ENCODE measurements at places on chromosomes 2 and 18.

DNA sequence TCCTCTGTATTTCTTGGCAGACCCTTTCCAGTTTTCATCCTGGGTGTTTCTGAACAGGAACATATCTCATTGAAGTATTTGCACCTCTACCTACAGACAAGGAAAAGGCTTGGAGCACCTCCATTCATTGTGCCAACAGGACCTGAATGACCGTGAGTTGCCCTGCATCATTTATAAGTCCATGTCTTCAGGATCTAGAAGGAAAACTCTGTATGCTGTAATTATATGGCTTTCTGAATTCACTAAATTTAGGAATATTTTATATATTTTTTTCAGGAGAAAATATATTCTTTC is 402.3 kb upstream of the SLC14A2 start:
- DNase-seq: no peak

DNA sequence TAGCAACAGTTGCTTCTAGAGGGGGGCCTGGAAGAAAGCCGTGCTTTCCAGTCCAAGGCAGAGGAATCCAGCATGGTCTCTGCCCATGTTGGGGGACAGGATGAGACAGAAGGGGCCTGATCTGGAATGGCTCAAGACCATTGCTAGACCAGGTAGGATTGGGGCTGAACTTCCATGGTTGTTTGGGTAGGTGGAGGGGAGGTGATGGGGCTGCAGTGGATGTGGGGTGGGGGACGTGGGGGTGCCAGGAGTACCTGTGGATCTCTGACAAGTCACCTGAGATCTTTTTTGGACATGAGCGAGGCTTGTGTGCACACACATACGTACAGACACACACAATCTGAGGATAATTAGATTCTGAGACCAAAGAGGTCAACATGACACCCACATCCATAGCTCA is 228.7 kb upstream of the SKOR2 start:
- DNase-seq: no peak

- DNase-seq: no peak
Observed at GRCh38 chr18:77060151-77060550, 72.4 kb downstream of the MBP start.

DNA sequence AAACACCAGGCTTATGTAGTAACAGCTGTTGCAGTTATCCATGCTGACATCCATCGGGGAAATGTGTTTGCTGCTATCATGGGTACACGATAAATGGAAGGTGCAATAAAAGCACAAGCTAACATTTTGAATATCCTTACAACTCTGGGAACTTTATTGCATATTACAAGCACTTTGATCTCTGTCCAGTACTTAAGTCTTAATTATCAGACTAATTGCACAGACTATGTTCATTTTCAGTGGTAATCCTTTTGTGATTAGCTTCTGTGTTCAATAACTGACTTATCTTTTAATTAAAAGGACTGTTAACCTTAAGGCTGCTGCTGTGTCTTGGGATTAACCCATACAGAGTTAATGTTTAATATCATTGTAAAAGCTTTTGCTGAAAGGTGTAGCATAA is 101.4 kb upstream of the ATP5MC3 start:
- DNase-seq: no peak

DNA sequence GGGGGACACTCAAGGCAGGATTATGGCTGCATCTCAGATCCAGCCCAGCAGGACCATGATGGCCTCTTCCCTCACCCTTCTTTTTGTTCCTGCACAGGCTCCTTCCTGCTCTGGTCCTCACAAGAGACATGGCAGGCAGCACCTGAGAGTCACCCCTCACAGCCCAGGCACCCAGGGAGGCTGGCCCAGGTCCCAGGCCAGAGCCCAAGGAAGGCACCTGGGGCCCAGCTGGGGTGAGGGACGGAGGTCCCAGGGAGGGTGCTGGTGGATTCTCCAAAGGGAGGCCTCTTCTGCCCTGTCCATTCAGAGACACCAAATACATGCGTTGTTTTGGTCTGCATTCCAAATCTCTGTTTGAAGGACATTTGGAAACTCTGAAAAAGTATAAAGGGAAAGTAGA is 285.4 kb upstream of the HS6ST1 start:
- DNase-seq: no peak

DNA sequence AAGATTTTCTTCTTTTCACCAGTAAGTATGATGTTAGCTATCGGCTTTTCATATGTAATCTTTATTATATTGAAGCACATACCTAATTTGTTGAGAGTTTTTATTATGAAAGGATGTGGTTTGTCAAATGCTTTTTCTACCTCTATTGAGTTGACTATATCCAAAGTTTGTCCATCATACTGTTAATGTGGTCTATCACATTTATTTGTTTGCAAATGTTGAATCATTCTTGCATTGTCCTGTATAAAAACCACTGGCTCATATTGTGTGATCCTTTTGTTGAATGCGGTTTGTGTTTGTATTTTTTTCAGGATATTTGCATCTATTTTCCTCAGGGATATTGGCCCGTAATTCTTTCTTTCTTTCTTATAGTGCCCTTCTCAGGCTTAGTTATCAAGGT is 675.5 kb downstream of the NUP35 start:
- no peak for DNase-seq

- no peak for DNase-seq
Observed at GRCh38 chr2:222706616-222707015, 35.2 kb downstream of the MOGAT1 start.

All from eye (tissue), 1 donor.